ENCODE measurements at places on chromosomes 7 and 10.
A peak's percentile ranks its signal among the peaks of the same experiment; 100 is the strongest.

GRCh38 chr7:36775676-36776075 is 51.4 kb upstream of the AOAH start:
- DNase-seq = no peak

DNA sequence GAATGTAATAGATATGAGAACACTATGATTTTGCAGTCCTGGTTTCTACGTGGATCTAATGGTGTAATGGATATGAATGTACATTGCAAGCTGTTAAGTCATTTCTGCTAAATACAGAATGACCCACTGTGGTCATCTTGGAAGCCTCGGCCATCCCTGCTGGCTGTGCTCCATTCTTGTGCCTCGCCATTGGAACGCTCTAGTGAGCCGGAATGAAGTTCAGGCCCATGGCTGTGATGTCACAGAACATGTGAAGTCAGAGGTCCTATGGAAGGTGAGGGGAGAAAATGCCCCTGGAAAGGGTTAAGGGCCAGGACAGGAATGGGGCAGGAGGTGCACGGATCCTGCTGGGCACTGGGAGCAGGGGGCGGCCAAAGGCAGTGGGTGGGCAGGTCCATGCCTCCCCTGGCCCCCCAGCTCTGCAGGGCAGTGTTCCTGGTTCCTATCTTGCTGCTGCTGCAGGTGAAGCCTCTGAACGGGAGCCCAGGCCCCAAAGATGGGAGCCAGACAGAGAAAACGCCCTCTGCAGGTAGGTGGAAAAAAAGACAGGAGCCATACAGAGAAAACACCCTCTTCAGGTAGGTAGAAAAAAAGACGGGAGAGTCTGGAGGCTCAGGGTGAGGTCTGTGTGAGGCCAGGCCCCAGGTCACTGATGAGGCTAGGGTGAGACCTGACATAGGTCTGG is at the start of gene LLCFC1:
Gene LLCFC1 (plus strand): TSS at position 259 of the 685 bp plus-strand sequence. CDS start 138 bp downstream, at position 397.
- DNase-seq = no peak

DNA sequence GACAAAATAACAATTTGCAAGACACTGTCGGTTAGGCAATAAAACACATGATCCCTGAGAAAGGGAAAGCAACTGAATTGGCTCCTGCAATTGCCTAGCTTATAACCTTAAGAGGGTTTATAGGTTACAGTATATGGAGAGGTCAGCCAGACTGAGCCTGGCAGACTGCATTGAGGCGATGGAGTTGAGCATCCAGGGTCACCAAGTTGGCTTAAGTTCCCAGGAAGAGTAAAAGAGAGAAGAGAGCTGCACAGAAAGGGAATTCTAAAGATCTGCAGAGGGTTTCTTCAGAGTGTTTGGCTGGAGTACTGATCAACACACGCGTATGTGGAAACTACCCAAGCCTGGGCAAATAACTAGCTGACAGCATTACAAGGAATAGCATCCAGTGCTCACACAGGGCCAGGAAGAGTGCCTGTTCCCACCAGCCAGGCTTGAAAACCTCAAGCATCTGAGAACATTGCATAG is 11.2 kb downstream of the ANKMY2 start:
- DNase-seq = peak; percentile 18

- DNase-seq = no peak
Observed at GRCh38 chr10:72122221-72122620, 33.9 kb upstream of the SPOCK2 start.

DNA sequence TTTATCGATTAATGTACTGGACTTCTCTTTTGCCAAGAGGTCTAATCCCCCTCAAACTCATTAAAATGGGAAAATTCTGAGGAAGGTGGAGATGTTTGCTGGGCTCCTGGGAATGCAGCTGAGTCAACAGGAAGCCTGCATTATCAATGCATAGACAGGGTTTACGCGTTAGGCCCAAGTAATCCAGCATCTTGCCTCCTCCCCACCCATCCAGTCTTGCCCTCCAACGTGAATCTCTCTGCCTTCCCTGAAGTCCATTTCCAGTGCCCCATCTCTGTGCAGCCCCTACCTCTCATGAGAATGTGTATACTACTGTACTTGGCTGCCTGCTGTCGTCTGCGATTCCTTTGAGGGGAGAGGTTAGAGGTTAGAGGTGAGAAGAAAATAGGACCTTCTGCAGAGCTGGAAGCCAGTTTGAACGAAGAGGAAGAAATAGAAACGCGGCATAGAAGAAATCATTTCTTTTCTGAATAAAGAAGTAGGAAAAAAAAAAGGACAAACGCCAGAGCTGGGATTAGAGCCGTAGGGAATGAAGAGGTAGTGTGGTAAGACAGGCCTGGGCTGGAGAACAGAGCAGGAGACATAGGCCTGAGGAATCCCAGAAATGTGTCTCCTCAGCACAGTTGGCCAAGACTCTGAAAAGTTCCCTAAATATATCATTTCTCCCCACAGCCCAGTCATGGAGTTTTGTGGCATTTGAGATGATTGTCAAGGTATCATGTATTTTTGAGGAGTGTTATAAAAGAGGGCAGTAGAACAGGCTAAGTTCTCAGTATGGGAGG is 75.6 kb downstream of the MYOF start:
- DNase-seq = peak; percentile 26

DNA sequence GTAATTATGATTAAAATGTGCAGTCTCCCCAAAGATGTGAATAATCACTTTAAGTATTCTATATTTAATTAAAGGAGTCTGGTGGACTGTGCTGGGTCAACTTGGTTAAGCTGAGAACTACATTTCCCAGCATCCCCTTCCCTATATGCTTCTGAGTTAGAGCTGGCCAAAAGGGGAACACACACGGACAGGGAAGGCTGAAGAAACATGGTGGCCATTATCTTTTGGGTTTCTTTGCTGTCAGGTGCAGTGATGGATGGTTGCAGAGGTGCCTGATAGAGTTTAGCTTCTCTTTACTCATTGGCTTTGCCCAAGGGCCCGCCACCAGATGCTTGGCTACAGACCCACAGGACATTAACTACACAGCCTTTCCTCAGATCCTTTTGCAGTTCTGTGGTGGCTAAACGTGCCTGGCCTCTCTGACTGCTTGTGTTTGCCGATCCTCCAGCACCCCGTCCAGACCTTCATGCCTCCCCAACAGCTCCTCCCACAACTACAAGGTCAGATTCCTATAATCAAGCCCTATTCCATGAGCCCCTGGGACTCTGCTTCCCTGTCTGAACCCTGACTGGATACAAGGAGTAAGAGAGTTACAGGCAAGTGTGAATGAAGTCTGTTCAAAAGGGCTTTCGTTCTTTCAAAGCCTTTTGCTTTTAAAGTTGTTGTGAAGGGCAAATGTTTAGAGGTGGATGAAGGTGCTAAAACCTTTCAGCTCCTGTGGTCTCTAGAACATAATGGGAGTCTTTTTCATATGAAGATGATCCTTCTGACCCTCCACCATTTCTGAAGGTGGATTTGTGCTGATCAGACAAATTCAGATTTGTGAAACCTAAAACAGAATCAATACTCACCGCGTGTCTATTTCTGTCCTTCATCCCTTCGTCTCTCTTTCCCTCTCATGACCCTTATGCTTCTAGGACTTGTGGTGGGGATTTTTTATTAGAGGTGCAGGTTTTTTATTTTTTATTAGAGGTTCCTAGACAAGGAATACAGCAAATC is 21.5 kb downstream of the BUB3 start:
- no peak for DNase-seq

- no peak for DNase-seq
Observed at GRCh38 chr7:100010901-100011300, 4.5 kb upstream of the ZKSCAN1 start.

Data from AG20443 (cell line).